ENCODE measurements at places on chromosomes 7 and 10.

GRCh38 chr10:14454206-14454605, 123.5 kb upstream of the FRMD4A start:
- DNase-seq = no peak

DNA sequence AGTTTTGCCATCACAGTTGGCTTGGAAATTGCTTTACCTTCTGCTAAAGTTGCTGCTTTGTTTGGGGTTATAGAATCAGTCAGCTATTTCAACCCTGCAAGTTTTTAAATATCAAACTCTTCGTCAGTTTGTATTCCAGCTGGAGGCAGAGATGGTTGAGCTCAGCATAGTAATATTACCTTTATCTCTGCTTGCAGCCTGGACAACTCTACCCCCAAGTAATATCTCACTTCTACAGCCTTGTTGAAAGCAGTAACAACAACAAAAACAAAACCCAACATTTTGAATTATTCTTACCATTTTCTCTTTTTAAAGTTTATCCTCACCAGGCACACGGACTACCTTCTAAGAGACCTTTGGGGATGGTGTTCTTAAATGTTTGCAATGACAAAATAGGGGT, 239.1 kb upstream of the PHF14 start:
- DNase-seq = no peak

GRCh38 chr7:123674399-123675180, 18.9 kb downstream of the LMOD2 start:
- DNase-seq = no peak

- no peak for DNase-seq
Observed at GRCh38 chr10:110724937-110725336, 80.8 kb downstream of the RBM20 start.

DNA sequence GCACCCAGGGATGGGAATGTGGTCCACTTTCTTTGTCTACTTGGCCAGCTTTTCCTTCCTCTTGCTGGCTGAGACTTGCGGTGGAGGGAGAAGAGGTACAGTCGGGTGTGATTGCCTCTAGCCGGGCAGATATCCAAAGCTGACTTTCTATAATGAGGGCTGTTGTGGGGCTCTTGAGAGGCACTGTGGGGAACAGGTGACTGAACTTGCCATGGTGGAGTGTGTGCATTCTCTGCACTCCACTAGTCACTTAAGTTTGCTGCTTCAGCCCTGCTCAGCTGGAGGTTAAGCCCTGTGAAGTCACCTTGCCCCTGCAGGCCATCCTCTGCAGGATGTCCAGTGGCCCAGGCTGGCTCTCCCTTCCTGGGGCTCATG, 116.6 kb downstream of the AOAH start:
- no peak for DNase-seq

All from DMS 273 treated with DMSO at 0.1 percent for 48 hours (cell line).